ENCODE measurements at places on chromosomes 5 and 9.

- no peak for DNase-seq
These were observed 89.5 kb downstream of the APBA1 start for GRCh38 chr9:69582544-69583297.

GRCh38 chr9:91813176-91813795 lies 136.7 kb downstream of the ROR2 start:
- DNase-seq, result no peak

DNA sequence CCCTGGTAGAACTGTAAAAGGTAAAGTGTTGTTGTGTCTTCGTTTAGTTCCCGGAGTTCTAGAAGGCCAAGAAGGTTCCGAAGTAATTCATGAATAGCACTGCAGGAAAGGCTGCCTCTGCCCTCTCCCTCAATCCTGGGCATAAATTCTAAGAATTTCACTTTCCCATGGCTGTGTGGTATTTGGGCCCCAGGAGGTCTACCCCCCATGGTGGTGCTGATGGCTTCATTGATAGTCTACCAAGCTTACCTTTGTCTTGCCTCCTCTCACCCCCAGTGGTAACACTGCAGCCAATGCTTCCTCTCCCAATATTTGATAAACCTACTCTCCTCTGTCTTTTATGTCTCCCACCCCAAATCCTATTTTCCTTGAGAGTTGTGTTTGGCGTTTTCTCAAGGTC lies 39.5 kb downstream of the ADAMTS16 start:
- no peak for DNase-seq

DNA sequence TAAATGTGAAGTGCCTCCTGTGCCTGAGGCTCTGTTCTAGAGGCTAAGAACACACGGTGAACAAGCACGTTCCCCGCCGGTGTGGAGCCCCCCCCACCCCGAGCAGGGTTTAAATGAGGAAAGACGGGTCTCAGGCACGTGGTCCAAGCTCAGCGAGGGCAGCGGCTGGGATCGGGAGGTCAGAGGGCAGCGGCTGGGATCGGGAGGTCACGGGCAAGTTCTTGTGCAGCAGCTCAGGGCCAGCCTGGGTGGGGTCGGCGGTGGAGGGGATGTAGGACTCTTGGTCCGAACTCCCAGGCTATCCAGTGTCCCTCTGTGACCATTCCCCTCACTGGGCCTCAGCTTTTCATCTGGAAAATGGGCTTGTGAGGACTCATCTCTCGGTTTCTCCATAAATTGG lies 2.7 kb upstream of the GBGT1 start:
- no peak for DNase-seq

GRCh38 chr5:56352808-56353590 lies 119.9 kb upstream of the ANKRD55 start:
- DNase-seq, result no peak

GRCh38 chr5:62143268-62144229 lies 162.5 kb upstream of the KIF2A start:
- DNase-seq, result no peak

- DNase-seq, result no peak
These were observed 88.8 kb downstream of the EGFLAM start for GRCh38 chr5:38347040-38347763.

DNA sequence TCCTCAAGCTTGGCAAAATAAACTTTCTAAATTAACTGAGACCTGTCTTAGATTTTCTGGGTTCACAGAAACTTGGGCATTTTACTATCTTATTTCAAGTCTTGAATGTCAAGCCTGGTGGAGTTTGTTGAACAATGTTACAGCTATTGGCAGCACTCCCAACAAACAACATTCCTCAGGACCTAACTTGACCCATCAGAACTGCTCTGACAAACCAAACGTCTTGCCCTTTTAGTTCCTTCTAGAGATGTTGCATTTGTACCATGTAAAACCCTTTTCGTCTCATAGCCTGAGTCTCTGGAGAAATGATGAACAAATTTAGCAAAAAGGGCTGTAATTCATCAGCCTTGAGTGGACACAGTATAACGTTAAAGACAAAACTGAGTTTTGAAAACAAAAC lies 51.1 kb downstream of the GNA14 start:
- no peak for DNase-seq

DNA sequence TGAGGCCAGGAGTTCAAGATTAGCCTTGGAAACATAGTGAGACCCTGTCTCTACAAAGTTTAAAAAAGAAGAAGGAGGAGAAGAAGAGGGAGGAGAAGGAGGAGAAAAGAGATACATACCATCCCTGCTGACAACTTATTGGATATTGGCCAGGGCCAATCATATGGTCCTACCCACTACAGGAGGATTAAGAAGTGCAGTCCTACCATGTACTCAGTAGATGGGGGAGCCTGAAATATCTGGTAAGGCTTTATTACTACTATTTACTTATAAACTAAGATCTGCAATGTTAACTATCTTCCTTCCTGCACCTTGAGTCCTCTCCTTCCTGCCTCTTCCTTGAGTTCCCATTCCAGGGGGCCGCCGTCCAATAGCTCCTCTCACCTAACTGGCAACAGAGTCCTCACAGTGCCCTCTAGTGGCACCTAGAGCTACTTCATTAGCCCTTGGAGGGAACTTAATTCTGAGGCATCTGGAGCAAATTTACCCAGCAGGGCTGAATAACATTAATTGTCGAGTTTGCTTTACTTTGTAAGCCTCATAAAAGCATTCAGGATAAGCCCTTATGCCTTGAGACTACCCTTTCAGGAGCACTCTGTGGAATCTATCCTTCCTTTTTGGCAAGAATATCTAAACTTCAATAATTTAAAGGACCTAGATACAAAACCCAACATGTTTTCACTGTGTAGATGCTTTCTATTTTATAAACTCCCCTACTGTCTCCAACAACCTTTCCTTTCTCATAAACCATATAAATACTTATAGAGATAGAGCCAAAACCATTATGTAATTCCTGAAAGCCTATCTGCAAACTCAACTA lies 39.1 kb upstream of the RANBP6 start:
- no peak for DNase-seq

GRCh38 chr9:36163049-36163785 lies 6.0 kb upstream of the CCIN start:
- peak; percentile 56 for DNase-seq

- DNase-seq, result no peak
These were observed 51.7 kb downstream of the SH3PXD2B start for GRCh38 chr5:172402531-172403188.

DNA sequence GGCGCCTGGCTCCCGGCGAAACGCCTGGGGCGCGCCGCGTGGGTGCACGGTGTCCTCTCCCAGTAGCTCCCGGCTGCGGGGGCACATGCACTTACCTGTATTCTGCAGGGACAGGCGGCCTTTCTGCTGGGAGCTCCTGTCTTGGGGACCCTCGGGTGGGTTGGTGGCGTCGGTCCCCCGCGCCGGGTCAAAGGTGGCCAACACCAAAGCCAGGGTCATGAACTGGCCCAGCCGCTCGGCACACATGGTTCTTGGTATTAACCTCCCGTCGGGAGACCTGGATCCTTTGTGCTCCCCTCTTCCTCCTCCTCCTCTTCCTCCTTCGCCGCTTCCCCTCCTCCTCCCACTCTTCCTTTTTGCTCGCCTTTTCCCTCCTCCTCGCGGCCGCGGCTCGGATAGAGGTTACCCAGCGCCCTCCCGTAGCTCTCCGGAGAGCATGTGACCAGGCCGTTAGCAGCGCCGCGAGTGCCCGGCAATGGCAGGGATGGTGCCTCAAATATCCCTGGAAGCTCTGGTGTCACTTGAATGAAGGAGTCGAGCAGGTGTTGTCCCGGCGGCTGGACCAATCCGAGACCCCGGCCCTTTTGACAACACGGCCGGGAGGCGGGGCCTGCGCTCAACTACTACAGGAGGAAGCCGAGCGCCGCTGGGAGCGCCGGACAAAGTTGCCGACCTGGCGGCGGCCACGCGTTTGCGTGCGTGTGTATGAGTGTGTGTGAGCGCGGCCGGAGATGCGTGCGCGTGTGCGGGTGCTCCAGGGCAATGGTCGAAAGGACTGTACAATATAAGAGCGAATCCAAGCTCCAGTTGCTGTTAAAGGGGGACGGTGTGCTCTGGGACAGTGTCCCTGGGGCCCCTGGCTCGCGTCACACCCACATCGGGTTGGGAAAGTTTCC lies at the start of gene STC2:
STC2 (minus strand) TSS at position 467 of the 896 bp plus-strand sequence; CDS start at position 246, 221 bp downstream.
- DNase-seq, result no peak

GRCh38 chr9:127187231-127187956 lies 65.0 kb upstream of the ANGPTL2 start:
- DNase-seq, result peak; percentile 90

DNA sequence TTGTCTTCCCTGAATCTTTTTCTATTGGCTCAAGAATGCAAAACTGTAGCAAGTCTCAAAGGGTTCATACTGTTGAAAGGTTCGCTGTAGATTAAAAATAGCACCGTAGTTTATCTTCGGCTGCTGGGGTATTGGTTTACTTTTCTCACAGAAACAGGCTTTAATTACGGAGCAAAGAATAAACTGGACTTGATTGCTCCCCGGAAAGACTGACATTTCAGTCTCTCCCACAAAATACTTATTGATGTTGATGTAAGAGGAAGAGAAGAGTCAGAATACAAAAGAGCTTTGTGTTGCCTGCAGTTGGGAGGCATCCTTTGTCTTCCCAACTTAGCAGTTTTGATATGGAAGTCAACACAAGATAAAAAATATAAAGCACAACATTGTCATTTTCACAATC lies 183.9 kb upstream of the DMAC1 start:
- no peak for DNase-seq

DNA sequence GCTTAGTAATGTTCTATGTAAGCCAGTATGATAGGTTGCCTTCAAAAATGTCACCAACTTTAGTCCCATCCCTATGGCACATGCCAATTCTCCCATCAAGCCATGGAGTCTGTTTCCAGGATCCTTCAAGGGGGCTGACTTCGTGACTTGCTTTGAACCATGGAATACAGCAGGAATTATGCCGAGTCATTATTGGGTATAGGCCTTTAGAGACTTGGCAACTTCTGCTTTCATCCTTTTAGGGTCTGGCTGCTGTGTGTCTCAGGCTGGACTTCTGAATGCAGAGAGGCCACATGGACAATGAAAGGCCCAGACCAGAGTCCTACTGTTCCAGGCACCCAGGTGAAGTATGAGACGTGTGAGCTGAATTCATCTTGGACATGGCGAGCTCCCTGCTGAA lies 109.8 kb downstream of the DENND1A start:
- DNase-seq, result no peak

DNA sequence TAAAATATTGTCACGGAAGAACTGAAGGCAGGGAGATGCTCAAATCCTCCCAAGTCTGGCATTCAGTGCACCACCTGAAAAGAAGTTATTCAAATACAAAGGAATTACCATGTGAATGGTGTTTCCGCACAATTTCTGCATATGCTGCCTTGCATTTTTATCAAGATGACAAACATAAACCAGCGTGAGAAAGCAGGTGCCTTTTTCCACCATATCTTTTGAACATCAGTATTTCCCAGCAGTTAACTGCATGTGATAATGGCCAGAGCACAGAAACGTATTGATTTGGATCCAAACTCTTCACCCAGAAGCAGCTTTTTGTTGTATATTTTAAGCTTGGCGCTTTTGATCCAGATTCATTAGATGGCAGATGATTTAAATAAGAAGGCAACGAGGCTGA lies 808.0 kb downstream of the TLE1 start:
- DNase-seq, result no peak

DNA sequence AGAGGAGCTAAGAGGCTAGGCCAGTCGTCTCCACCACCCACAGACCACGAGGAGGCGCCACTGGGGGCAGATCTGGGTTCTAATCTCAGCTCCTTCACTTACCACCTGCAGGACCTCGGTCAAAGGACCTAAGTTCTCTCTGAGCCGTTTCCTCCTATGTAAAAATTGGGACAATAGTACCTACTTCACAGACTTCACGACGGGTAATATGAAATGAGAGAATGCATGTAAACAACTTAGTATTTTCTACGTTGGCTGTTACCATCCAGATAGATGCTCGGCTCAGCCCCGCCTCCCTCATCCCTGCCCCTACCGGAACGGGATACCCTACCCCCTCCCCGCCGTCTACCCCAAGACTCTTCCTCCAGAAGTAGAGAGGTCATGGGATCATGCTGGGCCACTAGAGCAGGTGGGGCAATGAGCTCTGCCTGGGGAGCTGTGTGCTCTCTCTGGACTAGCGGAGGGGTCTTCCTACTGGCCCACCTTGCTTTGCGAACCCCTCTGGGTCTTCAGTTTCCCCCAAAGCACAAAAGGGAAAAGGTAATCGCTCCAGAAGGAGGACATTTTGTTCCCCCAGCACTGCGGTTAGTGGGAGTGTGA lies 541 bp downstream of the GNPDA1 start:
- DNase-seq, result no peak

DNA sequence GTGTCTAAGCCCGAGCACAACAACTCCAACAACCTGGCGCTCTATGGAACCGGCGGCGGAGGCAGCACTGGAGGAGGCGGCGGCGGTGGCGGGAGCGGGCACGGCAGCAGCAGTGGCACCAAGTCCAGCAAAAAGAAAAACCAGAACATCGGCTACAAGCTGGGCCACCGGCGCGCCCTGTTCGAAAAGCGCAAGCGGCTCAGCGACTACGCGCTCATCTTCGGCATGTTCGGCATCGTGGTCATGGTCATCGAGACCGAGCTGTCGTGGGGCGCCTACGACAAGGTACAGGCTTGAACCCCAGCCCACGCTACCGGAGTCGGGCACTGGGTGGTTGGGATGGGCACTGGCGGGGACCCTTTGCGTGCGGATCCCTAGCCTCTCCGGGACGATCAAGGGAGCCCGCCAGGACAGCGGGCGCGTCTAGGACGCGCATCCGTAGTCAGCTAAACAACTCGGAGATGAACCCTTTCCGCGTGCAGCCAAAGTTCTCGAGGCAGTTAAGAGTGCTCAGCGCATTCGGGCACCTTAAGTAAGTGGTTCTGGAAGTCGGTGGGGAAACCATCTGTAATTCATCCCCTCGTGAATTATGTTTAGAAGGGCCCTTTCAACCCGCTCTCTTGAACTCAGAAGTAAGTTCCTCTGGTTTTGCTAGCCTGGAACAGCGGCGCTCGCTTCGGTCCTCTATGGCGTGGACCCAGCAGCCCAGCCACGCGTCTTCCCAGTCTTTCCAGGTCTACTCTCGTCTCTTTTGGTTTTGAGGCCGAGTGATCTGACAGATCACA lies 1.3 kb downstream of the KCNN2 start:
- DNase-seq, result no peak

DNA sequence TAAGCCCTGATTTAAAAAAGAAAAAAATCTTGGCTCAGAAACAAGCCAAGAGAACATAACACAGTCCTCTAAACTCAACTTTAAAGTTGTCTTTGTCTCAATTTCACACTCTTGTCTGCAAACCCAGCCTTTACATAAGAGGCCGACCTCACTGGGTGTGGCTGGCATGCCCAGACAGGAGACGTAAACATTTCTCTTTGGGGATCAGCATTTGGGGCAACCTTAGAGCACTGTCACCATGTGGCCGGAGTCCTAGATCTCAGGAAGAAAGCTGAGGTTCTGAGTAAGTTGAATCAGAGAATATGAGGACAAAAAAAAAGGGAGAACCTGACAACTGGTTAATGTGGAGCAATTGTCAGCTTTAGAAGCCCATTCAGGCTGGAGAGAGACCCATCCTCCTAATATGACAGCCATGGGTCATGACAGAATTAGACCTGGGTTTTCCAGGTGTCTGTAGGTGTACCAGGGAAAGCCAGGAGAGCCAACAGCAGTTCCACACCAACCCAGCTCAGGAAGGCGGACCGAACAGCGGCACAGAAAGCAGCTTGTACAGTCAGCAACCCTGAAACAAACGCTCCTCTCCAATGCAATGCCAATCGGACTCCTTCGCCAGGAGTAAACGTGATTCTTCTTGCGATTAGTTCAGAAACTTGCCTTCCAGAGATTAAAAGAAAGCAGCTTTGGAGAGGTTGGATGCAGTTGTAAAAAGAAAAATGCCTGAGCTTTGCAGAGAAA lies 97.9 kb upstream of the MAP3K1 start:
- DNase-seq, result no peak
